OCI-LY7 (cell line): ENCODE measurements at places on chromosomes 12 and 14. TPM values are rescaled to one million over a fixed set of nuclear protein-coding genes. Genes with fewer than 3 reads are reported as not detected.

Gene TBX3
- total RNA-seq = not detected in 2 replicates

Gene PTCSC3
- total RNA-seq = not detected in 2 replicates

Gene AQP6
- total RNA-seq = not detected in 2 replicates

Gene PZP
- not detected in 2 replicates for total RNA-seq

Gene TMTC2
- 5.6 and 6.2 TPM in 2 replicates for total RNA-seq

Gene SBNO1
- 57.3 and 57.9 TPM in 2 replicates for total RNA-seq

Gene SLC17A8
- not detected in 2 replicates for total RNA-seq

Gene A2M
- not detected in 2 replicates for total RNA-seq

Gene CLEC4A
- 0.41 and 0.99 TPM in 2 replicates for total RNA-seq

Gene MYH6
- total RNA-seq = not detected in 2 replicates

Gene DCN
- not detected in 2 replicates for total RNA-seq

Gene KLRC4
- total RNA-seq = 9.9 and 10.9 TPM in 2 replicates

Gene MANSC1
- total RNA-seq = 0.17 TPM in 1 of 2 replicates, not detected in the other

Gene PPP1R3E
- total RNA-seq = 95.5 and 102 TPM in 2 replicates

Gene CRY1
- total RNA-seq = not detected in 2 replicates

Gene DNAI7
- total RNA-seq = not detected in 2 replicates

Gene BATF
- total RNA-seq = 1.1 and 1.5 TPM in 2 replicates

Gene PGF
- 0.19 TPM in 1 of 2 replicates, not detected in the other for total RNA-seq

Gene KRT79
- not detected in 2 replicates for total RNA-seq

Gene POTEG
- 2.0 and 2.8 TPM in 2 replicates for total RNA-seq

Gene GRIP1
- 1.9 and 4.1 TPM in 2 replicates for total RNA-seq

Gene MEG3
- not detected in 2 replicates for total RNA-seq
